ENCODE measurements at places on chromosomes 2 and 18.

GRCh38 chr2:214005337-214005736, 405.5 kb upstream of the VWC2L start:
- no peak for DNase-seq

DNA sequence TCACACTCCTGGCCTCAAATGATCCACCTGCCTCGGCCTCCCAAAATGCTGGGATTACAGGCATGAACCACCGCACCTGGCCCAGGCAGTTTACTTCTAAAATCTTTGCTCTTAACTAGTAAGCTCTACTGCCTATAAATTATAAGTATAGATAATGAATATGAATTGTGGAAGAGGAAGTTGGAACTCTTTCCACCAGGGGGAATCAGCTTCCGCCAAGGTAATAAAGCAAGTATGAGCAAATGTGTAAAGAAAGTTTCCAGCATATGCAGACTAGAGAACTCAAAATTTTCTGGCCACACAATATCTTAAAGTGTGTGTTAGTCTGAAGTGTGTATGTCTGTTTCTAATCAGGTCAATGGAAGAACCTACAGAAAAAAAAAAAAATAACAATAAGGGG, 68.1 kb downstream of the RMDN2 start:
- no peak for DNase-seq

- no peak for DNase-seq
These were observed 74.6 kb upstream of the ZNF804A start for GRCh38 chr2:184523732-184524131.

DNA sequence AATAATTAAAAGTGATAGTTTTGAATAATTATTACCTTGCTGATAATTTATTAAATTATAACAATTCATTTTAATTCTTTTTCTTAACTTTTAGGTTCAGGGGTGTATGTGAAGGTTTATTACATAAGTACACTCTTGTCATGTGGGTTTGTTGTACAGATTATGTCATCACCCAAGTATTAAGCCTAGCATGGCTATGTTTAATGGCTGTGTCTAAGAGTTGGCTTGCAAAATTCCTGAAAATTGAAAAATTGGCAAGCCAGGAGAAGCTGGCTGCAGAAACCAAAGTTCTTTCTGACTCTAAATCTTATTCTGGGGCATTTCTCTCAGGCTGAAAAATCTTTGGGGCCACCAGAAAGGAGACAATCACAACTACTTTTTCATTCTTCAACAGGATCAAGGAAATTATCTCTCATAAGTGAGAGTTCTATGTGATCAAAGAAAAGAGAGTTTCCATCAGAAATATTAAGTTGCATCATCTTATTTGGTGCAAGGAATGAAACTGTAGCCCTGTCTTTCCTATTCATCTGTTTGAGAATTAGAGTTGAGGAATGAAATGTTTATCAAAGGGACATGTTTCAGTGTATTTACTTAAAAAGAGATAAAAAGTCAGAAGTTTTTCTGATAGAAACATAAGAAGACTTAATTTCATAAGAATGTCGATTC, 412.1 kb upstream of the CDH2 start:
- DNase-seq: no peak

- DNase-seq: no peak
These were observed 322.1 kb upstream of the MEX3C start for GRCh38 chr18:51519571-51519970.

- no peak for DNase-seq
These were observed 167.0 kb downstream of the MYO5B start for GRCh38 chr18:50027996-50028395.

DNA sequence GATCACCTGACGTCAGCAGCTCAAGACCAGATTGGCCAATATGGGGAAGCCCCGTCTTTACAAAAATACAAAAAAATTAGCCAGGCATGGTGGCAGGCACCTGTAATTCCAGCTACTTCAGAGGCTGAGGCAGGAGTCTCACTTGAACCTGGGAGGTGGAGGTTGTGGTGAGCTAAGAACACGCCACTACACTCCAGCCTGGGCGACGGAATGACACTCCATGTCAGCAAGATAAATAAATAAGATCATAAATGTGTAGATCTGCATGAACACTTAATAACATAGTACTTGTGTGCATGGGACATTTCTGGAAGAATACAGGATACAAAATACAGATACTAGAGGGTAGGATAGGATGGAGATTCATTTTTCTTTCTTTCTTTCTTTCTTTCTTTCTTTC, 9.1 kb downstream of the EHD3 start:
- no peak for DNase-seq

DNA sequence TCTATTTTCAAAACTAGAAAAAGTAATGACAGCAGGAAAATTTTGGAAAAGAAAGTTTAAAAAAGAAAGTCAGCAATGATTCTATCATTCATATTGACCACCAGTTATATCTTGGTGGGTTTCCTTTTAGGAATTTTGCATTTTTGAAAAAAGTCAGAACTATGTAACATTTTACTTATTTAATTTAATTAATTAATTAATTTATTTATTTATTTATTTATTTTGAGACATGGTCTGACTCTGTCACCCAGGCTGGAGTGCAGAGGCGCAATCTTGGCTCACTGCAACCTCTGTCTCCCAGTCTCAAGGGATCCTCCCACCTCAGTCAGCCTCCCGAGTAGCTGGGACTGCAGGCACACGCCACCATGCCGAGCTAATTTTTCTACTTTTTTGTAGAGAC, 149.9 kb upstream of the ACAA2 start:
- DNase-seq: no peak

DNA sequence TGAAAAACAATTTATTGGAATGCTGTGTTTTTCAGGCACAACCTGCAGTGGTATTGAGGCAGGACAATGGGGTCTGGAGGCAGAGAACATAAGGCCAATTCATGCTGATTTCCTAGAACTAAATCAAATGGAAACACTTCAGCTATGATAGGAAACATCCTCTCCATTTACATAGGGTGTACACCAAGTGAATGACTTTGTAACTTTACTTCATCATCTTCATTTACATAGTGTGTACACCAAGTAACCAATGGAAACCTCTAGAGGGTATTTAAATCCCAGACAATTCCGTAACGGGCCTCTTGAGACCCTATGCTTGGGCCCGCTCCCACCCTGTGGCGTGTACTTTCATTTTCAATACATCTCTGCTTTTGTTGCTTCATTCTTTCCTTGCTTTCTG, 32.2 kb upstream of the ST8SIA5 start:
- no peak for DNase-seq

DNA sequence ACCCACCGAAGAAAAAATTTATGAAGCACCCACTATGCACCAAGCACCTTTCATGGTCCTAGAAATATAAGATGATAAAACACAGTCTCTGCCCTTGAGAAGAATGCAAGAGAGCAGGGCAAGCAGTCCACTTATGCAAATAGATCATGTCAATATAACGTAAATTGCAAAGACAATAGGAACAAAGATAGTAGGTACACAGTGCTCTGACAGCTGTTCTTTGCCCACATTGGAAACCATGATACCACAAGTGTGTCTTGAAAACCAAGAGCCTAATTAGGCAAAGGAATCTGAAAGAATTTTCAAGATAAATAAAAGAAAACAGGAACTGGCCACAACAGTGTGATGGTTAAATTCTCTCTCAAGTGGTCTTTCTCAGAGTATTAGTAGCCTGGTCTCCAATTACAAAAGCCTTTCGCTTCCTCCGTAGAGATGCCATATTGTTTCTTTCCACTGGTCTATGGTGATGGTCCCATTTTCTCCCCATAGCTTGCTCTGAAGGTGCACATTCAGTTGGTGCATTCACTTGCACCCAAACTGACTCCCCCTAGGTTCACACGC, 108.5 kb downstream of the VWC2L start:
- DNase-seq: no peak

GRCh38 chr2:237581751-237582746, 8.5 kb downstream of the RAB17 start:
- no peak for DNase-seq

- no peak for DNase-seq
These were observed 16.9 kb downstream of the PMAIP1 start for GRCh38 chr18:59916746-59917145.

DNA sequence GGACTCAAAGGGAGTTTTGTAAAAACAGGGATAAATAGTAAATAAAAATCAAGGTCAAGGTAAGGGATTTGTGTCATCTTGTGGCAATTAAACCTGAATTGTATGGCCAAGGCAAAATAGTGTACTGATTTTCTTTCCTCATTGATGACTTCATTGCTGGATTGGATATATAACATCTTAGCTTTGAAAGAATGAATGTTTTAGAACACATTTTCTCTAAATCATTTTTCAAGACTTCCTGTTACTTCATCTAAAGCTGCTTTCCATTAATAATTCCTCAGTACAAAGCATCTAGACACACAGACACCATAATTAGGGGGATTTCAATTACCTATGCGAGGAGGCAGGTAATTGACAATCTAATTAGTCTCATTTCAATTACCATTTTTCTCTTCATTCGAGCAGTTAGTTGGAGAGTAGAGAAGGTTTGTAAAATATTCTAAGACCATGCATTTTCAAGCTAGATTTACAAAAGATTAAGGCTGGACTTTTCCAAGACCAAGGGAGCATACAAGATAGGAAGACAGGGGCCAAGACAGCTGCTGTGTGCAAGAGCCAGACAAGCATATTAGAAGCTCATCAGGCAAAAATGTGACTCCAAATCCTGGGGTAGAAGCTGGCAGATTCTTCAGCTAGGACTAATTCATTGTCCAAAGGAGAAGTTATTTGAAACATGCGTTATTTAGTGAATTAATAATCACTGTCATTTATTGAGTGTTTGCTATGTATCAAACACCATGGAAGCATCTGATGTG, 253.6 kb downstream of the EPHA4 start:
- no peak for DNase-seq

DNA sequence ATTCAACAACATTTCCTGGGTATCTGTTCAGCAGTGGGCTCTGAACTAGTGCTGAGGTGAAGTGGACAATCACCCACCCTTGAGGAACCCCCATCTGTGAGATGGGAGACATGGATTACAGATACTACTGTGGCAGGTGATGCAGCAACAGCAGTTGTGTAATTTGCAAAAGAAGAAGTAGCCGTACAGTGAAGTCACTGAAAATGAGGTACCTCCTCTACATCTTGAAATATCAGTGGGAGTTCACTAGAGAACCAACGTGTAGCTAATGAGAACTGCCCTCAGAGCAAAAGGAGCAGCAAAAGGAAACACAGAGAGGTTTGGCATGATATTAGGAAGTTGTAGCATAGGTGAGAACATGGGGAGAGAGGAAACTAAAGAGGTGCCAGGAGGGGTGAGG, 41.3 kb downstream of the VSNL1 start:
- DNase-seq: no peak

DNA sequence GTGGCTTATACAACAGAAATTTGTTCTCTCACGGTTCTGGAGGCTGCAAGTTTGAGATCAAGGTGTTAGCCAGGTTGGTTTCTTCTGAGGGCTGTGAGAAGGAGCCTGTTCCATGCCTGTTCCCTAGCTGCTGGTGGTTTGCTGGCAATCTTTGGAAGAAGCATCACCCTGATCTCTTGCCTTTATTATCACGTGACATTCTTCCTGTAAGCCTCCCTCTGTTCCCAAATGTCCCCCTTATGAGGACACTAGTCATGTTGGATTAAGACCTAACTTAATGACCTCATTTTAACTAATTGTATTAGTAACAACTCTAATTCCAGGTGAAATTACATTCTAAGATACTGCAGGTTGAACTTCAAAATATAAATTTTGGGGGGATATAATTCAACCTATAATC, 135.2 kb downstream of the DPP10 start:
- no peak for DNase-seq

DNA sequence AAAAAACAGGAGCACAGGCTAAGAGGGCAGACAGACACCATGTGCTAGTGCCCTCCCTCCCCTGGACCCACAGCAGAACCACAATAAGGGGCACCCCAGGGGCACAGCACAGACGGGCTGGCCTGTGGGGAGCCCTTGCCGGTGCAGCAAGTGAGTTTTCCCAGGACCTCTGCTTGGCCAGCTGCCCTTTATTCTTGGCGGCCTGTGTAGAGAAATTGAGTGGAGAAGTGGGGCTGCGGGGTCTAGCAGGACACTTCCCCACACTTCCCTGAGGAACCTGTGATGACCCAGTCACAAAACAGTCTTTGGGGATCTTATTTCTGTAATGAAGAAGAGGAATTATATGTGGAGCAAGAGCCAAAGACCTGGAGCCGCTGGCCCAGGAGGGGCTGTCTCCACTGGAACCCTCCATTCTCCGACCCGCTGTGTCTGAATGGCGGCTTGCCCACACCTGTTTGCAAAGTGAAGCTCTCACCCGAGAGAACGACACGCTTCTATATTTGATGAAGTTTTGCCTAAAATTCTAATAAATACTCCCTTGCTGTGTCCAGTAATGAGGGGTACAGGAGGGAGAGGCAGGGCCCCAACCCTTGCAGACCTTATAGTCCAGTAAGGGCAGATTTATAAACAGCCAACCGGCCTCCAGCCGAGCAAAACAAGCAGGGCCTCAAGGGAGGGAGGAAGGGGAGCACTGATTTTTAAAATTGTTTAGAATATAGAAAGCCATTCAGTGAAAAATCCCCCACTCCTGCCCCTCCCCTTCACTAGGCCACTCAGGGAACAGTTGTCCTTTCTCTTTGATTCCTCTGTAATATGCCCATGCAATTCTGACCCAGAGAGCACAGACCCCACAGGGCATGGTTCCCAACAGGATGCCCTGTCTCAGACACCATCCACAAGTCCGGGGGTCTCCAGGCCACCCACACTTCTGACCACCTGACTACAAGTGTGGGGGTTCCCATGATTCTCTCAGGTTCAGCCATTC, 44.7 kb upstream of the SNED1 start:
- no peak for DNase-seq

- no peak for DNase-seq
These were observed 52.7 kb downstream of the SPRED2 start for GRCh38 chr2:65379721-65380171.

DNA sequence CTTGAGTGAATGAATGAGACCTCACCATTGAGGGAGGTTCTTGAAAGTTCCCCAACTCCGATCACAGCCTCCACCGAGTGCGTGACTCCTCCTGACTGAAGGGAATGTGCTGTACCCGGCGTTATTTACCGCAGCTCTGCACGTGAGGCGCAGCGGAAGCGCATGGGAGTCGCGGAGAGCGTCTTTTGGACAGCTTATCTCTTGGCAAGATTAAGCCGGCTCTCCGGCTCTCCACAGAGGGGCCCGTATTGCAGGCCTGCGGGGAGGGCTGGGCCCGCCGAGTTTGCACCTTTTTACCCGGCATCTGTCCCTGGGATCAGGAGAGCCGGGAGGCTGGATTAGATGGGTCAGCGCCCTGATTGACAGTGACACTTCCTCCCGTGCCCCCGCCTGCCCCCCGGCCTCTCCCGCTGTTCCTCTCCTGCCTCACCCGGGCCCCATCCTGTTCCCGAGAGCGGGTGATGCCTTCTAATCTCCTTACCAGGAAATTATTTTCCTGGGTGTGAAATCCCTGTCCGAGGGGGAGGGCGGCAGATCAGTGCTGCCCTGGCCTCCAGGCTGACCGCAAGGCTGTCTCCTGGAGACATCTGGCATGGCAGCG, 176.3 kb downstream of the INHBB start:
- no peak for DNase-seq

Data from bone marrow (tissue), 2 donors.